Activated T-helper 1 cell treated with anti-CD3 and anti-CD28 coated beads, Interleukin-2, amount 50 U/mL, for 16 hours (primary cell): ENCODE measurements at places on chromosomes 11 and 22.

DNA sequence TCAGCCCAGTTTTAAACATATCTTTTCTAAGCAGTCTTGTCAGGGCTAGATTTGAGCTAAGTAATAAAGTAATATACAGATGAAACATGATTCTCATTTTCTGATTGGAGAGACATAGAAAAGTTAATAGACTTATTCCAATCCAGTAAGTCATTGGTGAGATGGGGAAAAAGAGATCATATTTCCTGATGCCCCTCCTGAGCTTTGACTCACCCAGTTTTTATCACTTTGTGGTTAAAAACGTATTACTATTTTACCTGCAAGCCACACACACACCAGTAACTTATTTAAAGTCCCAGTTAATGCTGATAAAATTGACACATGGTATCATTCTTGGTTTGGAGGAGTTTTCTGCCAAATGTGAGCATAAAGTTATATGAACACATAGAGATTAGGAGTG is 306.8 kb downstream of the CADM1 start:
- no peak for DNase-seq

DNA sequence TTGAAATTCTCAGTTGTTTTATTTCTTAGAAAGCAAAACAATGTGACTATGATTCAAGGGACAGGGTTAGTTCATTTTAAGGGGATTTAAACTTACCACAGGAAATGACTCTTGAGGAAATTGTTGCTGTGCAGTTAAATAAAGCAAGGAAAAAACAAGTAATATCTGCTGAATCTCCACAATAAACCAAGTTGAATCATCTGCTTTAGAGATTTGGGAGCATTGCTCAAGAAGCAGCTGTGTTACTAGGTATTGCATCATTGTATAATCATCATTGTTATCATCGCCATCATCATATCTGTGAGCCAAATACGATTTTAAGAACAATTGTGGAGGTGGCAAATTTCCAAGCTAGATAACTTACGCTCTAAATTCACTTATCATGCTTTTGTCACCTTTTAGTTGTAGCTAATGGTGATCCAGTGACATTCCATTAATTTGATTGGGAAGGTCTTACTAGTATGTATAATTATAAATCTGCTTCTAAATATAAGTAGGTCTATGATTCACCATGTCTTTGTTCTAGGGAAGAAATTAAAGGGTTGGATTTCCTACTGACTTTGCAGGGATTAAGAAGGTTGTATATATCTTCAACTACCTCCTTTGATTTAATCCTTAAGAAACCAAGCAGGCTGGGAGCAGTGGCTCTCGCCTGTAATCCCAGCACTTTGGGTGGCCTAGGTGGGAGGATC is 19.9 kb downstream of the MMP10 start:
- DNase-seq, result no peak

DNA sequence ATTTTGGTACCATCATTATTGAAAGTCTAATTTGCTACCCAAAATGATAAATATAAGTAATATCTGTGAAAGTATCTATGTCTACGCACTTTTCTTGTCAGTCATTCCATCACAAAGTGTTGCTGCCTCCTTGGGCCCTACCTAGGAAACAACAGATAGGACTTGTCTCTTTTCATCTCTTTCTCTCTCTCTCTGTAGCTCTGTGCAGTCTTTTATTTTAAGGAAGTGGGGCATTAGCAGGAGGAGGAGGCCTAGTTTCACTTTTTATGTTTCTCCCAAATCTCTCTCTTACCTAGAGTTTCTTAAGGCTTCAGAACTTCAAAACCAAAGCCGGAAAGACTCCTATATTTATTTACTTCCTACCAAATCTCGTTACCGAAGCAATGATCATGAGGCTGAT is 354.8 kb upstream of the LUZP2 start:
- no peak for DNase-seq

DNA sequence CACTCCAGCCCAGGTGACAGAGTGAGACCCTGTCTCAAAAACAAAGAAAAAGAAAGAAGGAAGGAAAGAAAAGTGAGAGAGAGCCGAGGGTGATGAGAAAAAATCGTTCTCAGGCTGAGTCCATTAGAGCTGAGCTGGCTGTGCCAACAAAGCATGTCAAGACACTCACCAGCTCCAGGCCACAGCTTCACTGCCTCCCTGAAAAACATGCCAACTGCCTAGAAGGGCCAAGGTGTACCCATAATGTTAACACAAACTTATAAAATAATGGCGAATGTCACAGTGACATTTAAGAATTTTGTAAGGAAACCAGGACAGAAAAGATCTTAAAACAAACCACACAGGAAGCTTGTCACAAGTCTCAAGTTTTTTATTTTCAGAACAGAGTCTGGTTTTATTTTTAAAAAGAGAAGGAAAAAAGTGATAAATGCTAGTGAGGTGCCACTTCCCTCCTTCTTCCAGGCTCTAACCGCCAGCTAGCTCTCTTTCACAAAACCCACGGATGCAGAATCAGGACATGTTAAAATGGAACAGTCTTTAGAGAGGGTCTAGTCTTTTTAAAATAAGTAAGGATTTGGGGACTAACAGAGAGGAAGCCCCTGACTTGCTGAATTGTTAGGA is 5.1 kb downstream of the TMEM121B start:
- no peak for DNase-seq

DNA sequence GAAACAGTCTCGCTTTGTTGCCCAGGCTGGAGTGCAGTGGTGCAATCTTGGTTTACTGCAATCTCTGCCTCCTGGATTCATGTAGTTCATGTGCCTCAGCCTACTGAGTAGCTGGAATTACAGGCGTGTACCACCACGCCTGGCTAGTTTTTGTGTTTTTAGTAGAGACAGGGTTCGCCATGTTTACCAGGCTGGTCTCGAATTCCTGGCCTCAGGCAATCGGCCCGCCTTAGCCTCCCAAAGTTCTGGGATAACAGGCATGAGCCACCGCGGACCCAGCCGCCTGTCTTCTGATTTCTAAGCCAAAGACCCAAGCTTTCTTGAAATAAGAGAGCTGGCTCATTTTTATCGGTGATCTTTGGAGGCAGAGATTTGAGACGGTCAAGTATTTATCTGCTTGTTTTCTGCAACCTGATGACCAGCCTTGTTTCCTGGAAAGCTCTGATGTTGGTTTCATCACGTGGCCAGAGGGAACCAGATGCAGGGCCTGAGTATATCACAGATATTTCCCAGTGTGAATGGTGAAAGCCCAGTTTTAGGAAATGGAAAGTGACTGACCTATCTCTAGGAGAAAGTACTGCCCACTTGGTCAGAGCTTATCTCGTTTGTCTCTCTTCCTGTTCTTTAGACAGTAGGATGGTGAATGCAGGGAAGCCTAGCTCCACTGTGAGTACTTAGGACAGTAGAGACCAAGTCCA is 5.7 kb upstream of the SIDT2 start:
- DNase-seq, result no peak

GRCh38 chr22:49158741-49159564 is 668.7 kb downstream of the BRD1 start:
- no peak for DNase-seq

- DNase-seq, result no peak
These were observed 35.8 kb upstream of the MYOD1 start for GRCh38 chr11:17683377-17684161.

- DNase-seq, result no peak
These were observed 6.5 kb upstream of the ALDH3B2 start for GRCh38 chr11:67680696-67681470.

- DNase-seq, result no peak
These were observed 56.2 kb downstream of the PANX1 start for GRCh38 chr11:94184846-94185245.

GRCh38 chr11:1628506-1629325 is 859 bp upstream of the KRTAP5-5 start:
- DNase-seq, result peak; percentile 41

DNA sequence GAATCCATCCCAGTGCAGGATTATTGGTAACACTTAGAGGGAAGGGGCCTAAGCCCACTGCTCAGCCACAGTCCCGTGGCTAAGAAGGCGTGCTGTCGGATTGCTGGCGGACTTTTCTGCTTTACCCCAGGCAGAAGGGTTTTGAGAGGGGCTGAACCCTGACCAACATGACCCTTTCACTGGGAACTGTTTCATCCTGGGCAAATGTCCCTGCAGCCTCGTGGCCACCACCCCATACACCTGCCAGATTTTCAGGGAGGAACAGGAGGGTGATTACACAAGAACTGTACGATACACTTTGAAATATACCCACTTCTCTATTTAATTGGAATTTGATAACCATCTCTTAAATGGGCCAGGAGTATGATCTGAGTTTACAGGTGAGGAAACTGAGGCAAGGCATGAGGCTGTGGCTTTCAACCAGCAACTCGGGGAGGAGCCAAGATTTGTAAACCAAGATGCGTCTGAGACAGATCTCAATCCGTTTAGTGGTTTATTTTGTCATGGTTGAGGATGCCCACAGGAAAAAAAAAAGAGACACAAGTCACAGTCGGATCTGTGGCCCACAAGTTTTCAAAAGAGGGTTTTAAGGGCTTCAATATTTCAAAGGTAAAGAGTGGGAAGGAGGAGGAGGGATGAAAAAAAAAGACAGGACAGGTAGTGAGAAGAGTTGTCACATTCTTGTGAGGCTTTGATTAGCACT is 6.1 kb upstream of the APOL3 start:
- DNase-seq, result no peak

- DNase-seq, result no peak
These were observed 7.1 kb upstream of the MUC15 start for GRCh38 chr11:26578998-26579661.
